ENCODE measurements at places on chromosomes 13 and 19.

GRCh38 chr13:113401452-113402415 is 37.8 kb upstream of the GRTP1 start:
- DNase-seq = no peak

- no peak for DNase-seq
Measured at GRCh38 chr19:33468361-33469170, 53.0 kb downstream of the PEPD start.

- DNase-seq = peak; percentile 79
Measured at GRCh38 chr19:40598121-40598917, 2.9 kb upstream of the LTBP4 start.

GRCh38 chr13:50387051-50387581 is 371.9 kb downstream of the KCNRG start:
- peak; percentile 50 for DNase-seq

GRCh38 chr19:41696402-41697197 is 8.5 kb upstream of the CEACAM7 start:
- no peak for DNase-seq

DNA sequence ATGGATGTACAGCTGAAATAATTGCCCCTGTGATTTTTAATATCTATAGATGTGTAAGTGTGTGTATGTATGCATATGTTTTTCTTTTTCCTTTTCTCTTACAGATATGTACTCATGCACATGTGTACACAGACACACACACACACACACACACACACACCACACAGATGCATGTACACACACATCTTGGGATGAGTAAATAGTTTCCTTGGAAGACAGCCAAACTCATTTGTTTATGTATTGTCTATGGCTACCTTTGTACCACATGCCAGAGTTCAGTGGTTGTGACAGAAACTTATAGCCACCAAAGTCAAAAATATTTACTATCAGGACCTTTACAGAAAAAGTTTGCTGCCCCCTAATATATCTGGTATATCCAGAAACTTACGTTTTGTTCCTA is 192.6 kb downstream of the MAB21L1 start:
- DNase-seq = no peak

- DNase-seq = no peak
Measured at GRCh38 chr13:81929988-81930387, 1589.1 kb upstream of the SPRY2 start.

- peak; percentile 52 for DNase-seq
Measured at GRCh38 chr19:11530432-11530831, 1.5 kb upstream of the ECSIT start.

Data from CD4-positive, alpha-beta T cell treated with Interleukin-4 for 1 hour (primary cell).